ENCODE measurements at places on chromosomes 6 and 20. TPM values are rescaled to one million over a fixed set of nuclear protein-coding genes. Genes with fewer than 3 reads are reported as not detected.

- DNase-seq = peak; percentile 34
These were observed 34.5 kb downstream of the SLX4IP start for GRCh38 chr20:10469599-10469998.

DNA sequence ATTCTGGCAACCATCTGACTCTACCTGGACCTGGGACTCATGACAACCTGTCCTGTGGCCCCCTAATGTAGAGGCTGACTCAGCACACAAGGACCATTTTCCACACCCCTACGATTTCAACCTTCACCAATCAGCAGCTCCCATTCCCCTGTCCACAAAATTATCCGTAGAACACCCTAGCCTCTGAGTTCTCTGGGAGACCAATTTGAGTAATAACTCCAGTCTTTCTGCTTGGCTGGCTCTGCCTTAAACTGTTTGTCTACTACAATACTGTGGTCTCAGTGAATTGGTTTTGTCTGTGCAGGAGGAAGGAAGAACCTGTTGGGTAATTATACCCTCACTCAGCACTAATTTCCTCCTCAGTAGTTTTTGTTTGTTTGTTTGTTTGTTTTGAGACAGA is 99.3 kb upstream of the MRPS10 start:
- no peak for DNase-seq

GRCh38 chr20:25008388-25009217 is 16.1 kb upstream of the APMAP start:
- no peak for DNase-seq

DNA sequence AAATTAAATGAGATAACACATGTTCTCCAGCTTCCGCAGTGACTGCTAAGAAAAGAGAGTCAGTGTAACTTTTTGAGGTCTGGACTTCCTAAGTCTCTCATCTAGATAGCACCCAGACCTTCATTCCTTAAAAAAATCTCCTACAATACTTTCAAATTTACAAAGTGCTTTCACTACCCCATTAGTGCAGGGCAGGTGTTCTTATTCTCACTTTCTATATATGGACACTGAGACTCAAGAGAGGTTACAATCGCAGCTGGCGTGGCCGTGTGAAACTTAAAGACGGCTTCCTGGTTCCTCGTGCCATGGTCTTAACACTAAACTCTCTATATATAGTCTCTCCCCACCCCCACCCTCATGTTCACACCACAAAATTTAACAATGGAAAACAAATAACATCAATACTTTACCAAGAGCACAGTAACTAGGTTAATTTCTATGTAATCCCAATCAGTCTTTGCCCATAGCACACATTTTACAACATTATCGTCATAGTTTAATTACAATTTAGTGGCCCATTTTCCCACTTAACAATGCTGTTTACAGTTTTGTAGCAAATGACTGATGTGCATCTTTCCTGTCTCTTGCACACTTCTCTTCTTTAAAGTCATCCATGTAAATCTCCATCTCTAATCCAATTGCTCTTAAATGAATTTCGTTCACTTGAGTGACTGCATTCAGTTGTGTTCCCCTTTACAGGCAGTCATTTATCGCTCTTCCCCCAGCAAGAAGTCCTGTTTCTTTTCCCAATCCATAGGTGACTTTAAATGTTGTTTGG is 78.8 kb upstream of the ARID1B start:
- no peak for DNase-seq

DNA sequence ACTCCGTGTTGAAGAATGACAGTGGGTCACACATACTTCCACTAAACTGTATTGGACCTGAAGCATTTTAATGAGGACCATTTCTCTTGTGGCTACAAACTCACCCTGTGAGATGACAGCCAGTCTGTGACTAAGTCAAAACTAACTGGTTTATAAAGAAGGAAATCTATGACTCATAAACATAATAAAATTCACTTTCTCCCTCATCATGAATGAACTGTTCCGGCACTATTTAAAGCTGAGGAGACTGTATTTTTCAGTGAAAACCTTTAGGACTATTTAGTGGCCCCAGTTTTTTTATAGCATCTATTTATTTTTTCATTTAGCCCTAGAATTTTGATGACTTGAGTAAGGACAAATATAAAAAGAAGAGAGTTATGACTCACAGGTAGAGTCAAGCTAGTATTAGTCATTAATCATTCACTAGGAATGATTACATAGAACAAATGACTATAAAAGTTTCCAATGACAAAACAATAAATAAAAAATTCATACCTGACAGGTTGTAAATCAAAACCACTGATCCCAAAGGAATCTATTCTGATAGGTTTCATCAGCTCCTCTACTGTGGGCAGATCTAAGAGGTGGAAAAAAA is 34.2 kb downstream of the CEP162 start:
- no peak for DNase-seq

DNA sequence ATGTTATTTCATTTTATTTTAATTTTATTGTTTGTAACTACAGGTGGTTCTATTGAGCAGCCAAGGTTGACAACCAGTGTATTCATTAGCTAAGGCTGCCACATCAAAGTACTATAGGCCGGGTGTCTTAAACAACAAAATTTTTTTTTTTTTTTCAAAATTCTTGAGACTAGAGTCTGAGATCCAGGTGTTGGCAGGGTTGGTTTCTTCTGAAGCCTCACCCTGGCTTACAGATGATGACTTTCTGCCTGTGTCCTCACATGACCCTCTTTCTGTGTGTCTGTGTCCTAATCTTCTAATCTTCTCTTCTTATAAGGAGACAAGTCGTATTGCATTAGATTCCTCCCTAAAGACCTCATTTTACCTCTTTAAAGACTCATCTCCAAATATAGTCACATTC is 208.4 kb downstream of the MANEA start:
- no peak for DNase-seq

GRCh38 chr6:70388814-70389213 is 24.5 kb upstream of the FAM135A start:
- DNase-seq = no peak

DNA sequence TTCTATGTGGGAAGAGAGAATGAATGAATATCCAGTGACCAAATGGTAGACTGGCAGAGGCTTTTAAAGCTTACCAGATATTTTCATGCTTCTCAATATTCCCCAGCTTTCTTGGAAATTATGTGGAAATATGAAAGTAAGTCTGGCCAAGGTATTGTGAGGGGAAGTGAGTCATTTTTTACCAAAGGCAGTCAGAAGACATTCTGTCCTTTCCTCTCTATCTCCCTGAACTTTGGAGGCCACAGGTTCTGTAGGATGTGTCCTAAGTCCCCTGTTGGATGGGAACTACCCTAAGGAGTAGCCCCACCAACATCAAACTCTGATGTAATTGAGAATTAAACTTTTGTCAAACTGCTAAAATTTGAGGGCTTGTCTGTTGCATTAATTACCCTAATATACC is 593.8 kb upstream of the NRSN1 start:
- DNase-seq = no peak

The SNX9 gene
- polyA plus RNA-seq = 31.8 TPM

The ANGPT4 gene
- polyA plus RNA-seq = not detected

The HLA-A gene
- polyA plus RNA-seq = 250 TPM

The PDE7B gene
- polyA plus RNA-seq = 2.2 TPM

The FAM162B gene
- polyA plus RNA-seq = not detected

The KIAA1755 gene
- 0.44 TPM for polyA plus RNA-seq

The BEND6 gene
- polyA plus RNA-seq = 9.2 TPM

The OPN5 gene
- polyA plus RNA-seq = not detected

The DZANK1 gene
- 4.6 TPM for polyA plus RNA-seq

The TBC1D7 gene
- polyA plus RNA-seq = 27.5 TPM

The PTK6 gene
- polyA plus RNA-seq = 0.07 TPM

The PSORS1C2 gene
- polyA plus RNA-seq = not detected

The NRSN1 gene
- 0.02 TPM for polyA plus RNA-seq

All from SK-N-SH (cell line).